Stomach (tissue), 19 donors: ENCODE measurements at places on chromosomes 2 and 18. TPM values are rescaled to one million over a fixed set of nuclear protein-coding genes. Genes with fewer than 3 reads are reported as not detected.

GRCh38 chr2:168166902-168167510 lies 80.4 kb downstream of the STK39 start:
- no peak for DNase-seq

GRCh38 chr2:38125842-38126241 lies 49.9 kb upstream of the CYP1B1 start:
- no peak for DNase-seq

- DNase-seq: no peak
Measured at GRCh38 chr2:58845011-58845410, 603.9 kb upstream of the FANCL start.

DNA sequence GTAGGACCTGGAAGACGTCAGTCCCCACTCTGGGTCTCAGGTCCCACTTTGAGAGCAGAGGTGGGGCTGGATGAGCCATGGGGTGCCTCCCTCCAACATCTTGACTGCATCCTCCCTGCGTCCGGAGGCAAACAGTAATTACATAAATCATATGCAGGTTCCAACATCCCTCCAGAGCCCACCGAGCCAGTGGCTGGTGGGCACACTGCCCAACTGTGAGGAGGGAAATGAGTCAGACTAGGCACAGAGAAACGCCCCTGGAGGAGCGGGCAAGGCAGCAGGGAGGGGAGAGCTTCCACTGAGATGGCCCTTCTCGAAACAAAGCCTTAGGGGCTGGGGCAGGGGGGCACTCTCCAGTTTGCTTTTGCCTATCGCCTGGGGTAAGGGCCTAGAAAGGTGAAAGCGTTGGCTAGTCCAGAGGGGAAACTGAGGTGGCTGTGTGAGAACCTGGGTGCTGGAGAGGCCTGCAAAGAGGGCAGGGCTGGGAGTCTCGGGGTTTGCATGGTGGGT lies 168.2 kb upstream of the MYCN start:
- no peak for DNase-seq

DNA sequence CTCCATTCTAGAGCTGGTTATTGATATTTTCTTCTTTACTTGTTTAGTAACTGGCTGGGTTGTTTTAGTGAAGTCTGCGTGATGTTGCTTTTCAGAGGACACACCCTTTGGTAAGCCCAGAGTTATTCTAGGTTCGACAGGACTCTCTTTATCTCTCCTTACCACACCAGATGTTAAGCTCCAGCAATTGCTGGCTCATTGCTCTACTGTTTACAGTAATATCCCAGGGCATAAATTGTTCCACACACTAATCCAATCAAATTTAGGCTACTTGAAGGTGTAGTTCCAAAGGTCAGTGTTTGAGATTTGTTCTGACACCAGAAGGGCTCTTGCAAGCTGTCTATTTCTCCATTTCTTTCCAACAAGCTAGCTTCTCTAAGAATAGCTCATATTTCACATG lies 506.6 kb downstream of the NR4A2 start:
- no peak for DNase-seq

DNA sequence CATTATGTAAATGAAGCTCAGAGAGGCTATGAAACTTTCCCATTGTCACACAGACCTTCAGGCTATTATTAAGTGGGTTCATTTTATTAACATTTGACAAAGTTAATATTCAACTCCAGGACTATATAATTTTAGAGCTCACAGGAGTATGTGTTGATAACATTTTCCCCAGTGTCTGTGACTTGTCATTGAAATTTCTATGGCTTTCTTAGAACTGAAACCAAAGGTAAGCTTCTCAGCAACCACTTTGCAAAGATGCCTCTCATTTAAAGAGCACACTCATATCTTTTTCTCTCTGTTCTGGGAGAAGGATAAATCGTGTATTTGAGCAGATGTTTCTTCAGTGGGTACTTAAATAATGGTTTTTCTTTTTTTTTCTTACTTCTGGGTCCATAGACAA lies 61.8 kb upstream of the LHCGR start:
- DNase-seq: no peak

DNA sequence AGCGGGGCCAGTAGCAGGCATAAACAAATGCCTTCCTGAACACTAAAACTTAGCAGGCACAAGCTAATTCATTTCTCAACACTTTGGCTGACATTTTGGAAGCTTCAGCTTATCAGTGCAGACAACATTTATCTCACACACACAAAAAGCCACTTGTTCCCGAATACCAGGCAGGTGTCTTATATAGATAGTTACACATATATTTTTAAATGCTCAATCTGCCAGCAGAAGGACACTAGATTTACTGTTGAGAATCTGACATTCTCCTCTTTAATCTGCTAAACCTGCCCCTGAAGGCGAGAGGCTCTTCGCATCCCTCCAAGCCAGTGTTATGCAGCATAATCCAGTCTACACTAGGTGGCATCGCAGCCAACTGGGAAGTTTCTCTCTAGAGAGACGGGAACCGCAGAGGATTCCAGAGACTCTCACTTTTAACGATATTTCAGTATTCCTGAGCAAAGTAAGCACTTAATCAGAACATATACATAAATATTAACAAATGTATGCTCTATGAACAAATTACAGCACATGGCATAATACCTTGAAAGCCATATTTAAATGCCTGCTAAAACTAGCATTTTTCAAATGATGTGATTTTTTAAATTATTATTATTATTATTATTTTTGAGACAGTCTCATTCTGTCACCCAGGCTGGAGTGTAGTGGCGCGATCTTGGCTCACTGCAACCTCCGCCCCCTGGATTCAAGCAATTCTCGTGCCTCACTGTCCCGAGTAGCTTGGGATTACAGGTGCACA lies 90.2 kb upstream of the SCG2 start:
- DNase-seq: peak; percentile 67

DNA sequence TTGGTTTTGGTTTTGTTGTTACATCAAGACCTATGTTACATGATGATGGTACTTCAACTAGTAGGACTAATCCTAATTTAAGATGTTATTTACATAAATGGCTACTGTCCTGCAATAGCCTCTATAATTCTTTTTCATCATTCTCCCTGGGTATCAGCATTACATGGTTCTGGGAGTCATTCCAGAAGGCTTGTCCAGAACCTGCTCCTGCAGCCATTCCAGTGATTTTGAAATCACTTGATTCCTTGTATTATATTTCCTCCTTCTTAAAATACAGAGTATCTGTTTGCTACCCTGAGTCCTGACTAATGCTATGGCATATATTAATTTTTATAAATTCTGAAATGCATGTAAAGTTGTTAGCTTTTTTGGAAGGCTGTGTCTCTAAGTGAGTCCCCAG lies 400.5 kb upstream of the MEIS1 start:
- DNase-seq: no peak

GRCh38 chr2:70647873-70648481 lies 94.4 kb upstream of the TGFA start:
- DNase-seq: peak; percentile 89

DNA sequence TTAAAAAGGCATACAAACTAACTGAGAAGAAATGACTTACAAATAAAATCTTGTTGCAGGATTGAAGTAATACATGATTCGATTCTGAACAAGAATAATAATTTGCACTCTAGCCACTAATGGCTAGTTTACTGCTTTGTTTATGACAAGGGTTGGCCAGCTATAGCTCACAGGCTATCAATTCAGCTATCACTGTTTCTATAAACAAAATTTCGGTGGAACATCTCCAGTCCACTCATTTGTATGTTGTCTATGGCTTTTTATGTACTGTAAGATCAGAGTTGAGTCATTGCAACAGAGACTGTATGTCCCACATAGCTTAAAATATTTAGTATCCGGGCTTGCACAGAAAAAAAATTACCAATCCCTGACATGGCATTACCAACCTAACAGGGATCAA lies 543.7 kb upstream of the CNTNAP5 start:
- DNase-seq: no peak

DNA sequence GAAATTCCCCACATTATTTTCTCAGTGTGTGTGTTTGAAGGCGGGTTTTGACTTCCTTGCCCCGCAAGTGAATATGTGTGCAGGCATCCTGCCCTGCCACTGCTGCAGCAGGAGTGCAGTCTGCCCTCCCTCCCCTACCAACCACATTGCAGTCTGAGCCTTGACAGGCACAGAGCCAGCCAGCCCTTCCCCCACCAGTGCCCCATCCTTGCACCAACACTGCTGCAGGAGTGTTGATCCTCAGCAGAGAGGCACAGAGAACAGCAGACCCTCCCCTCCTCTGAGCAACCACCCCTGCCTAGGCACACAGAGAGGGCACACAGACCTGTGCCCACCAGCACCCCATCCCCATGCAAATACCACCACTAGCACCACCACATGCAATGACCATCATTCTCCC lies 683.0 kb upstream of the PKDCC start:
- DNase-seq: no peak

GRCh38 chr2:186726938-186727337 lies 33.1 kb downstream of the FAM171B start:
- DNase-seq: no peak

DNA sequence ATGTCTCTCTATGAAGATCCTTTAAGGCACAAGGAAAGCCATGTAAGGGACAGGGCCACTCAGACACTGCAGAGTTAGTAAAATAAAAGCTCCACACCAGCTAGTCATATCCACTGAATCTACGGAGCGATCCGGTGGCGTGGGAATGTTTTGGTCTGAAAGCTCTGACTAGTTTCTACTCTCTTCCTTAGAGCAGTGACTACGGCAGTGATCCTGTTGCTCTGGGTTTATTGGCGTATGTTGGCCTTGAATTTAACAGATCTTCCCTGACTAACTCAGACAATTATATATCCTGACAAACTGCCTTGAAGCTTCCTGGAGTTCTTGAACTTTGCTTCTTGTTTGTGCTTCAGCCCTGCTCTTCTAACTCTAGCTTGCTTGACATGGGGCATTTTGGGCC lies 115.3 kb upstream of the FZD5 start:
- DNase-seq: no peak

GRCh38 chr18:45690975-45691815 lies 32.8 kb upstream of the SLC14A1 start:
- peak; percentile 92 for DNase-seq

DNA sequence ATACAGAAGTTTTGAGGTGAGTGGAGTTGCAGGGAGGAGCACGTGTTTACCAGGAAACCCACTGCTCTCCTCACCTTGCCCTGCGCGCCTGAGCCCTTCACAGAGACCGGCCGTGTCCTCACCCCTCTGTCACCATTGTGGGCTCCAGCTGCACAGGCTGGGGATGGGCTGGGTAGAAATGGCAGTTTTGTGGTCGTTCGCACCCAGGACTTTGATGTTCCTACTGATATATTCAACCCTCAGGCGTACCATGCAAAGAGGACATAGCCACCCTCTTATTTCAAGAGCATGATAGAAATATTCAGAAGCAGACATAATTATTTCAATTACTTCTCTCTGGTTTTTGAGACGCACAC lies 78.2 kb downstream of the GBX2 start:
- DNase-seq: no peak

DNA sequence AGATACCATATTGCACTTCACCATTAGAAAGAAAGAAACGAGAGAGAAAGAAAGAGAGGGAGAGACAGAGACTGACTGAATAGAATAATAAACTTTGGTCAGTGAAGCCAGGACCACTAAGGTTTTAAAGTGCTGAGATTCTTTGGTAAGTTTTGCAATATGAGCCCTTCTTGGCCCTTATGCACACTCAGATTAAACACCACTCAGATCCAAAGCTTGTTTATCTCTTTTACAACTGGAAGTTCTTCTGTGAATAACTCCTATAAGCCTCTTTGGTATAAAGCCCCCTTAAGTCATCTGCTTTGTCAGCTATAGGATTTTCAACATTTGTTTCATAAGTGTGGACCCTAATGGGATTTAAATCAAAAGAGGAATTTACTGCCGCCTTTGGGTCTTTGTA lies 40.8 kb downstream of the PID1 start:
- peak; percentile 77 for DNase-seq

GRCh38 chr2:9187620-9188214 lies 18.9 kb upstream of the ASAP2 start:
- no peak for DNase-seq

- DNase-seq: no peak
Measured at GRCh38 chr2:54208364-54209240, 47.4 kb downstream of the TSPYL6 start.

- peak; percentile 0 for DNase-seq
Measured at GRCh38 chr2:128422571-128422970, 103.9 kb upstream of the HS6ST1 start.

Gene DSG4
- 0.76 TPM for polyA plus RNA-seq

Gene HNRNPLL
- polyA plus RNA-seq: 13.6 TPM

Gene LGALSL
- 11.9 TPM for polyA plus RNA-seq

Gene VPS4B
- 18.6 TPM for polyA plus RNA-seq

Gene CRYGD
- not detected for polyA plus RNA-seq

Gene GNLY
- 1.7 TPM for polyA plus RNA-seq

Gene GALNT14
- polyA plus RNA-seq: 15.6 TPM

Gene AGXT
- polyA plus RNA-seq: not detected

Gene DOCK10
- 1.6 TPM for polyA plus RNA-seq

Gene EMILIN1
- 31.1 TPM for polyA plus RNA-seq

Gene FBXO36
- polyA plus RNA-seq: 1.0 TPM

Gene TTN
- polyA plus RNA-seq: 0.03 TPM

Gene SP9
- not detected for polyA plus RNA-seq

Gene DSC2
- polyA plus RNA-seq: 3.2 TPM

Gene WDR43
- 9.7 TPM for polyA plus RNA-seq

Gene TRIM43
- not detected for polyA plus RNA-seq

Gene NAT8
- not detected for polyA plus RNA-seq

Gene AOX1
- 11.5 TPM for polyA plus RNA-seq

Gene POTEC
- not detected for polyA plus RNA-seq

Gene REG1B
- polyA plus RNA-seq: 6.2 TPM

Gene PCARE
- 0.08 TPM for polyA plus RNA-seq

Gene UGT1A8
- polyA plus RNA-seq: not detected

Gene CYS1
- polyA plus RNA-seq: 1.1 TPM

Gene NHEJ1
- polyA plus RNA-seq: 10.4 TPM

Gene ZNF514
- 5.7 TPM for polyA plus RNA-seq

Gene RBM44
- not detected for polyA plus RNA-seq
